ENCODE measurements at places on chromosomes 12 and 14. TPM values are rescaled to one million over a fixed set of nuclear protein-coding genes. Genes with fewer than 3 reads are reported as not detected.

Gene STAB2
- total RNA-seq, result not detected

DNA sequence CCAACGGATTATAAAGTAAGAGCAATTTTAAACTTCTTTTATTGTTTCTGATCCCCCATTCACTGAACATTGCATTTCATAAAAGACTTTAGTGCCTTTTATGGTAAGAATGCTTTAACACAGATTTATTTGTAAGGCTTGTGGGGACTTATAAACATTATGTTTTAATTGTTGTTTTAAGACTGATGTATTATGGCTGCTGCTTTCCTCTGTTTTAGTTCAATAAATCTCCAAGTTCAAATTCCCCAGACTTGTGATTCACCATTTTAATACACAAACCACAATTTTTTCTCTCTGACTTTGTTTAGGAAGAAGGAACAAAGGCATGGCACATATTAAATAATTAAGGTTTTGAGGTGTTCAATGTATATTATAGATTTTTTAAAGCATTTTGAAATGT lies 753.3 kb downstream of the SLC6A15 start:
- H3K27ac ChIP-seq, result no peak overlapping the region
- no peaks in the 10 kb centered on the region for H3K36me3 ChIP-seq
- no peaks in the 10 kb centered on the region for H3K27me3 ChIP-seq
- no peak for DNase-seq
- no peak overlapping the region for H3K4me3 ChIP-seq

DNA sequence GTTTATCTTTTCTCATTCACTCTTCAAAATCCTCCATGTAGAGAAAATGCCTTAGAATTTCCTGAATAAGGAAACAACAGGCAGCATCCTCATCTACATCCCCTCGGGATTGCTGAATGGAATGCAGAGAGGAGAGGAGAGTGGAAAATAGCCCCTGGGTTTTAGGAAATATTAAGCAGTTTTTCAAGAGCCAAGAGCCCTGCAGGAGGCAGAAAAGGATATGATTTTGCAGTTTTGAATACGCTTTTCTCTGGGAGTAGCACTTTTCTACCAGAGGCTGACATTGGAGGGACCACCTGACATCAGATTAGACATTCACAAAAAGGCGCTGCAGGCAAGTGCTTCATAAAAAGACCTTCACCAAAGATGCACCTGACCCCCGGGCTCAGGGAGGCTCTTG lies 362.2 kb upstream of the SFSWAP start:
- H3K36me3 ChIP-seq, result no peaks in the 10 kb centered on the region
- H3K27ac ChIP-seq, result no peak overlapping the region
- DNase-seq, result no peak
- peaks cover 23% of the 10 kb centered on the region for H3K4me1 ChIP-seq

- H3K27me3 ChIP-seq, result no peaks in the 10 kb centered on the region
- H3K4me3 ChIP-seq, result peak overlapping the region; percentile 96
- H3K36me3 ChIP-seq, result peaks cover 69% of the 10 kb centered on the region
- no peak for DNase-seq
- peak overlapping the region; percentile 100 for H3K27ac ChIP-seq
- peaks cover 14% of the 10 kb centered on the region for H3K4me1 ChIP-seq
These were observed 341 bp downstream of the ZNF10 start for GRCh38 chr12:133130808-133131128.
